ENCODE measurements at places on chromosomes 13 and 19. TPM values are rescaled to one million over a fixed set of nuclear protein-coding genes. Genes with fewer than 3 reads are reported as not detected.

The THSD1 gene
- 6.3 TPM for total RNA-seq

The STK11 gene
- total RNA-seq = 35.9 TPM

The JUND gene
- total RNA-seq = 231 TPM

The HIF3A gene
- total RNA-seq = 50.0 TPM

The KCNJ14 gene
- total RNA-seq = 0.52 TPM

The CD209 gene
- total RNA-seq = 23.0 TPM

The MBOAT7 gene
- 38.6 TPM for total RNA-seq

The GARIN5A gene
- not detected for total RNA-seq

The KLHL1 gene
- not detected for total RNA-seq

The RETN gene
- total RNA-seq = 1.2 TPM

GRCh38 chr13:109336730-109337129 lies 449.7 kb downstream of the IRS2 start:
- DNase-seq = no peak

DNA sequence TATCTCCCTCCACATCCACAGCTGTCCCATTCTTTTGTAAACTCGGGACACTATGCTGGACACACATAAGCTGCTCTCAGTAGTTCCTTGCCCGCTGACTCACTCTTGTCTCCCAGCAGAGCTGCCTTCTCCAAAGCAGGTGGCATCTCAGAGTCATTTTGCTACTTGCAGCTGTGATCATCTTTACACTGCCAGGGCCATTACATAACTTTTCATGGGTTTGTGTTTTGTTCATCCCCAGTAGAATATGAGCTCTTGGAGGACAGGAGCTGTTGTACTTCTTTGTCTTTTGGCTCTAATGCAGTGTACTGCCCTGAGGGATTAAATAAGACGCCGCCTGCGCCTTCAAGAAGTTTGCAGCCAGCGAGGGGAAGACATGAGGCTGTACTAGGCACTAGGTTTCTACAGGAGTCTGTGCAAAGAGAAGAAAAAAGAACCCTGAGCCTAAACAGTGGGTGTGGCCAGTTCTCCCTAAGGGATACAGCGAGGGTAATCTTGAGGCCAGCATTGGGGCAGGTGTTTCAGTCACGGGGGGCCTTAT lies 40.8 kb upstream of the GPR183 start:
- peak; percentile 53 for DNase-seq

DNA sequence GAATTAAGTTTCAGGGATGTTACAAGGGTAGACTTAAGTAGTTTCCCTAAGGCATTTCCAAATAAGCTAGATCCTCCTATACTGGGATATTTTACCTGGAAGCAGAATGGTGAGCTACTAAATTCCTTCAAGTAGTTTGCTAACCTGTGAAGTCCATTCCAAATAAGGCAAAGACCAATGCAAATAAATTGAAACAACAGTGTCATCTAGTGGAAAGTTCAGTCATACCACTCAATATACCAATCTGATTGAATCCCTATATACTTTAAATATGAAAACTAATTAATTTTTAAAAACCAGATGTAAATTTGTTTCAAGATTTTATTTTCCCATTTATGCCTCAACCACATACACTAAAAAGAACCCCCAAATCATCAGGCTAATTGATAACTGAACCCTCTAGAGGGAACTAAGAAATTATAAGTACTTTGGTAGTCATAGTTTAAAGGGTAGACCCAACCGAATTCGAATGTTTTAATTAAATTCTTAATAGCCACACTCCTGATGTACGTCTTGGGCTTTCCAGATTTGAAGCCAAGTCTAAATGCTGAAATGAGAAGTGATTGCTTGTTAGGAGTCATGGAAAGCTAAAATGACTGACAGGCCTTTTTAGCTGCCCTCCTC lies 223.7 kb downstream of the TBC1D4 start:
- no peak for DNase-seq

DNA sequence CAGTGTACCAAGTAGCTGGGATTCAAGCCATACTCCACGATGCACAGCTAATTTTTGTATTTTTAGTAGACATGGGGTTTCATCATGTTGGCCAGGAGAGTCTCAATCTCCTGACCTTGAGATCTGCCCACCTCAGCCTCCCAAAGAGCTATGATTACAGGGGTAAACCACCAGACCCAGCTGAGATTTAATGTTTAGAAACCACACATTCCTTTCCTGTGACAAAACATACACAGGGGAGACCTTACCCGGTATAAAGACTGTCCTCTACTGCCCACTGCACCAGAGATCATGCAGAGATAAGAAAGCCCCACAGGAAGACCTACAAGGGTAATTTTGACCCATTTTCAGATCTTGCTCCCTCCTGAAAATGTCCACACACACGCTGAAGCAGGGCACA lies 22.8 kb upstream of the ZNF83 start:
- DNase-seq = no peak

DNA sequence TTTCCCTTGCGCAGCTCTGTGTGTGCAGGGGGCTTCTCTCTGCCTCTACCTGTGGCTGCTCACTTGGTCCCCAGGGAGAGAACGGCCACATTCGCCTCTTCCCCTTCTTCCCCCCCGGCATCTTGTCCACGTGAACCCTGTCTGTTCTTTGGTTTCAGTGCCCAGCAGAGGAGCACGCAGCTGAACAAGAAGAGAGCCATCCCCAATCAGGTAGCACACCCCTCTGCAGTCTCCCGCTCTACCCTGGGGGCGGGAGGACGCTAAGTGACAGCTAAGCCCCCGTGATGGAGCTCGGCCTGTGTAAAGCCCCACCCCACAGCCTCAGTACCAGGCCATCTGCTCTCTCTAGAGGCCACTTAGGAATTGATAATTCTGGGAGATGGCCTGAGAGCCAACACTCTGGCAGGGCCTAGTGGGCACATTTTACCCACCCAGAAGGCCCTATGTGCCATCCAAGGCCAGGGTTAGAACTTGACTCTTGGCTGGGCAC lies 30.2 kb downstream of the TMED1 start:
- DNase-seq = no peak

DNA sequence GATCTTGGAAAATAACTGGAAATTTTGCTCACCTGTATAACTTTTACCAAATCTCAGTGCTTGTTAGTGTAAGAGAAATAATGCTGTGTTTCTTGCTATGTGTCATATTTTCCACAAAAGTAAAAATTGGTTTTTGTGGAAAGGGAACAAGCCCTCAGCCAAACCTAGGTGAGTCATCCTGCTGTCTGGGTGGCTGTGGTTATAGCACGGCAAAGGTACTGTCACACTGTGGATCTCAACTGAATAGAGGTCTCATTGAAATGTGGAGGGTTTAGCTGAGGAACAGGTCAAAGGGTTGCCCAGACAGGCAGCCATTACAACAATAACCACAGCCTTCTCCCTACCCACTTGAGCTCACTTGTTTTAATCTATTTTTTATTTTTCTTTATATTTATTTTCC lies 338.8 kb upstream of the DACH1 start:
- no peak for DNase-seq

DNA sequence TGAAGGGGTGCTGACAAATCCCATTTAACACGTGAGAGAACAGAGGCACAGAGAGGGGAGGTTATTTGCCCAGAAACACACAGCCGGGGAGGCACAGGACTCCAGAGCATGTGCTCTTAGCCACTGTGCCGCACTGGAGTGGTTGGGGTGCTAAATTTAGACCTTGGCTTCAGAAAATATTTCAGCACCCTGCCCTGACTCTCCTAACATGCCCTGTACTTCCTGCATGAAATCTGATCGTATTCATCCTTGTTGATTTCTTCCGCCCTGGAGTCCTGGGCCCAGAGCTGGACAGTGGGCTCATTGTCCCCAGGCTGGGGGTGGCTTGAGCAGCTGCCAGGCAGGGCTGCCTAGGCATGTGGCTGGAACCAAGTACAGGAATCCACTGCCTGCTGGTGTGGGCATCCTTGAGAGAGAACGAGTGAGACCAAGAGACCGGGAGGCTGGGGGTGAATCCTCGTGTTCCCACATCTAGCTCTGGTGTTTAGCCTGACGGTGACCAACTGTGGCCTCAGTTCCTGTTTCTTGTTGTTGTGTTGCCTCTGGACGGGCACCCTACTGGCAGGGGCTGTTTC lies 5.3 kb downstream of the SLC27A1 start:
- DNase-seq = no peak

DNA sequence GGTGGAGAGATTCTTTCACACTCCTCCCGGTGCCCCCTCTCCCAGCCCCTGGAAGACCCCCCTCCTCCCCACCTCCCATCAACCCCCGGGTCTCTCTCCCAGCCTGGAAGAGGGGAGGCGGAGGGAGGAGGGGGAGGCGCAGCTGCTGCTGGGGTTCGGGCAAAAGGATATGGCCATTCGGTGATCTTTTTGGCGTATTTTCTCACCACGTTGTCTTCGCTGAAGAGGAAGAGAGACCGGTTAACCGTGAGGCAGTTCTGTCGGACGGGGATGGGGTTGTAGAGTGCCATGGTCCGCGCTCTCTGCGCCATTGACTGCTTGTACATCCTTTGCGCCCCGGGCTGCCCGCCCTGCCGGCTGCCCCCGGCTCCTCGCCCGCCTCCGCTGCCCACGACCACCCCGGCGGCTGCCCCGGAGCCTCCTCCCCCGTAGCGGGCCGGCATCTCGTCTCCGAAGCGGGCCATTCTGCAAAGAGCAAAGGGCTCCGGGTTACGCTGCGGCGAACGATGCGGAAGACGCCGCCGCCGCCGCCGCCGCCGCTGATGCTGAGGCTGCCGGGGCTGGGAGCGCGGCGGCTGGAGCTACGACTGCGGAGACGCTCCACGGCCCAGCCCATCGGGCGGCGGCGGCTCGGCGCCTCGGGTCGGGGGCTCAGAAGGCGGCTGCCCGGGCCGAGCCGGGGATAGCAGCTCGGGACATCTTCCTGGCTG lies 363 bp downstream of the CACNA1A start:
- no peak for DNase-seq

DNA sequence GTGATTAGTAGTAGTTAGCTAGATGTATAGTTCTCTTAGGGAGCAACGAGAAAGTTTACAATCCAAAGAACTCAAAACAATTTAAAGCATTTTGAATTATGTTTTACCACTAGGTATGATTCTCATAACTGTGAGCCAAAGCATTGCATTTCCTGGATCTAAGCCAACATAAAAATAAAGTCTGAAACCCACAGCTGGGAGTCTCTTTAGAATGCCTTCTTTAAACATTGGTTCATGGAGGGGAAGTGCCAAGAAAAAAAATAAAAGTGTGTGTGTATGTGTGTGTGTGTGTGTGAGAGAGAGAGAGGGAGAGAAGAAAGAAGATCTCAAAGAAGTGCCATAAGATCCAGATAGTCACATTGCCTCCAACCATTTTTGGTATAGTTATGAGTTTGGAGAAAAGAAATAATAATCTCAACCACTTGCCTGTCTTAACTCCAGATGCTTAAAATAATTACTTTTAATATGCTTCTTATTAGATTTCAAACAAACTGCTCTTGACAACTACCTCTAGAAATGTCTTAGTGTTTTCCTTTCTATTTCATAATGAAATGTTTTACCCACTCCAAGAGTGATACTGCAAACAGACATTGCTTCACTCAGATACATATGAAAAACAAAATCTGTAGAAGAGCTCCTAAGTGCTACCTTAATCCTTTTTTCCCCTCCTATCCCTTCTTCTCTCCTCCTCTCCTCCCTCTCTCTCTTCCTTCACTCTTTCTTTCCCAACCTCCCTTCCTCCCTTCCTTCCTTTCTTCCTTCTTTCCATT lies 554.1 kb downstream of the KCTD12 start:
- no peak for DNase-seq

DNA sequence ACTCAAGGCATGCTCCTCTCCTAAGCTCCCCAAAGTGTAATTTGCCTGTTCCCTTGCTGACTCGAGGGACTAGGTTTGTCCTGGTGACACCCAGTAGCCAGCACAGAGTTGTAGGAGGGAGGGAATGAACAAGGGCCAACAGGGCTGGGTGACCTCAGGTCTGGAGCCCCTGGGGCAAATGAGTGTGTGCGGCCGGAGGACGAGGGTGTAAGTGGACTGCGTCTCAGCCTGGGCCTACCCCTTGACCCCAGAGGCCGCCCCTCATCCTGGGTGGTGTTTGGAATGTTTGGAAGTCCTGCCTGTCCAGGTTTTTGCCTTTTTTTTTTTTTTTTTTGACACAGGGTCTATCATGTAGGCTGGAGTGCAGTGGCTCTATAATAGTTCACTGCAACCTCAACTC lies 1.3 kb upstream of the ZNF653 start:
- DNase-seq = no peak

- no peak for DNase-seq
Measured at GRCh38 chr19:1290703-1291651, 5.3 kb downstream of the EFNA2 start.

- no peak for DNase-seq
Measured at GRCh38 chr19:47157431-47158321, 27.0 kb downstream of the SAE1 start.

DNA sequence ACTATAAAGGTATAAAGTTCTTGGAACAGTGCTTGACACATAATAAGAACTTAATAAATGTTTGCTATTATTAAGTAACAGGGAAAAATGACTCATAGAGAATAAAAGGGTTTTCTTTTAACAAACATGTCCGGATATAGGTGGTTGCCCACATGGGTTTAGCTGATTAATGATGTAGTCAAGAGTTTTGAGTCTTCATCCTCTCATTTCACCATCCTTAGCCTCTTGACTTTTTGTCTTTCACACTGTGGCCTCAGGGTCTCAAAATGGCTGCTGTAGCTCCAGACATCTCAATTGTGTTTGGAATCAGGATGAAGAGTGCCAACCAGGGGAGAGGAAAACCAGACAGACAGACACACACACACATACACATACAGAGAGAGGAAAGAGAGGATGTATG lies 97.9 kb downstream of the HSPH1 start:
- DNase-seq = no peak

DNA sequence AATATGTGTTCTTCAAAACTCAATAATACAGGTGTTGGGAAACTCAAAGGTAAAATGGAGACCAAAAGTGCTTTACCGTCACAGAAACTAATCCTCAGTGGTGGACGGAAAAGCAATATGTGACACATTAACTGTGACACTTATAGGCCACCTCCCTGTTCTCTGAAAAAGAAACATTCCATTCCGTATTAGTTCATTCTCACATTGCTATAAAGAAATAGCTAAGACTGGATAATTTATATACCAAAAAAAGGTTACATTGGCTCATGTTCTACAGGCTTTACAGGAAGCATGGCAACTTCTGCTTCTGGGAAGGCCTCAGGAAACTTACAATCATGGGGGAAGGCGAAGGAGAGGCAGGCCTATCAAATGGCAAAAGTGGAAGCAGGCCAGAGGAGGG lies 435.3 kb upstream of the HTR2A start:
- DNase-seq = no peak

- DNase-seq = no peak
Measured at GRCh38 chr13:102003848-102004570, 397.8 kb downstream of the FGF14 start.

GRCh38 chr13:84137292-84137691 lies 255.0 kb upstream of the SLITRK1 start:
- DNase-seq = no peak

GRCh38 chr19:3908266-3909054 lies 24.4 kb upstream of the NMRK2 start:
- no peak for DNase-seq
